ENCODE measurements at places on chromosomes 13 and 19. TPM values are rescaled to one million over a fixed set of nuclear protein-coding genes. Genes with fewer than 3 reads are reported as not detected.

- H3K4me1 ChIP-seq: peaks cover 6% of the 10 kb centered on the region
- no peak overlapping the region for H3K4me3 ChIP-seq
- no peak for DNase-seq
- no peak overlapping the region for H3K27ac ChIP-seq
Observed at GRCh38 chr19:45575216-45575615, 9.4 kb downstream of the OPA3 start.

GRCh38 chr13:48429036-48429435, 16.1 kb upstream of the LPAR6 start:
- H3K27ac ChIP-seq: no peak overlapping the region
- H3K4me1 ChIP-seq: peaks cover 8% of the 10 kb centered on the region
- no peaks in the 10 kb centered on the region for H3K27me3 ChIP-seq
- H3K36me3 ChIP-seq: no peaks in the 10 kb centered on the region
- no peak for DNase-seq
- H3K4me3 ChIP-seq: no peak overlapping the region

DNA sequence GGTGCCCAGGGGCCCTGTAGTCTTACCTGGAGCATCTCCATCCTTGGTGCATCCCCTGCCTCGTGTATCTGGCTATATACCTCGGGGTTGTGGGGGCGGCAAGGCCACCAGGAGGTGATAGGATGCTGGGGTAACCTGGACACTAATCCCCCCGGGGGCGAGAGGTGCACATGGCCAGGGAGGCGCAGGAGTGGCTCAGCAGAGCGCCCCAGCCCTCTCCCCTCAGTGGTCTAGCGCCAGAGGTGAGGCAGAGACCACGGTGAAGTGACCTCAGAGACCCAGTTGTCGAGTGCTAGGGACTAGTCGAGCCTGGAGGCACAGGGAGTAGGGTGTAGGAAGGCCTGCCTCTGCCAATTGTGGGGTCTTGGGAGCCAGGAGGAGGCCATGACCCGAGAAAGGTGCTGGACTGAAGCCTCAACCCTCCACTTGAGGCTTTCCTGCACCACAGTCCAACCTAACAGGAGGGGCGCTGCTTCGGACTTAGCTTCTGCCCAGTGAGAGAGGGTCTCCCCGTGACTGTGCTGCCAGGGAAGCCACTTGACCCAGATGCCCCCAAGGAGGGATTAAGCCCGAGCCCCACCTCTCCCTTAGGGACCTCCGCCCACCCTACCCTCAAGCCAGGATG, at the start of gene LHB:
LHB (minus strand) TSS at position 51 of the 625 bp plus-strand sequence; CDS start at position 41, 10 bp downstream.
- H3K4me3 ChIP-seq: peak within 1 kb of the TSS; percentile 25
- peaks cover 43% of the 10 kb centered on the region for H3K27me3 ChIP-seq
- peaks cover 23% of the 10 kb centered on the region for H3K4me1 ChIP-seq
- no peak within 1 kb of the TSS for H3K27ac ChIP-seq
- H3K36me3 ChIP-seq: peaks cover 38% of the 10 kb centered on the region

DNA sequence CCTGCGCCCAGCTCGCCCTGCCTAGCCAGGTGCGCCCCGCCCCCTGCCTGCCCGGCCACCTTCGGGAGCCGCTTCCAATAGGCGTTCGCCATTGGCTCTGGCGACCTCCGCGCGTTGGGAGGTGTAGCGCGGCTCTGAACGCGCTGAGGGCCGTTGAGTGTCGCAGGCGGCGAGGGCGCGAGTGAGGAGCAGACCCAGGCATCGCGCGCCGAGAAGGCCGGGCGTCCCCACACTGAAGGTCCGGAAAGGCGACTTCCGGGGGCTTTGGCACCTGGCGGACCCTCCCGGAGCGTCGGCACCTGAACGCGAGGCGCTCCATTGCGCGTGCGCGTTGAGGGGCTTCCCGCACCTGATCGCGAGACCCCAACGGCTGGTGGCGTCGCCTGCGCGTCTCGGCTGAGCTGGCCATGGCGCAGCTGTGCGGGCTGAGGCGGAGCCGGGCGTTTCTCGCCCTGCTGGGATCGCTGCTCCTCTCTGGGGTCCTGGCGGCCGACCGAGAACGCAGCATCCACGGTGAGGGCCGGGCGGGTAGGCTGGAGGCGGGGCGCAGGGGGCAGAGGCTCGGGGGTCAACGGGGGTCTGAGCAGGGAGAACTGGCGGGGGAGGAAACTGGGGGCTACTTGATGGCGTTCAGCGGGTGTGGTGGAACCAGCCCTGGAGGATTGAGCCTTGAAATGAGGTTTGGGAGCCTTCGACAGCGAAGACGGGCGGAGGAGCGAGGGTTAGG, at the start of gene SPINT2:
SPINT2 (plus strand) TSS at position 88 of the 727 bp plus-strand sequence; CDS start at position 408, 320 bp downstream.
- H3K36me3 ChIP-seq: no peaks in the 10 kb centered on the region
- peaks cover 14% of the 10 kb centered on the region for H3K4me1 ChIP-seq
- H3K27ac ChIP-seq: peak within 1 kb of the TSS; percentile 92
- no peaks in the 10 kb centered on the region for H3K27me3 ChIP-seq

DNA sequence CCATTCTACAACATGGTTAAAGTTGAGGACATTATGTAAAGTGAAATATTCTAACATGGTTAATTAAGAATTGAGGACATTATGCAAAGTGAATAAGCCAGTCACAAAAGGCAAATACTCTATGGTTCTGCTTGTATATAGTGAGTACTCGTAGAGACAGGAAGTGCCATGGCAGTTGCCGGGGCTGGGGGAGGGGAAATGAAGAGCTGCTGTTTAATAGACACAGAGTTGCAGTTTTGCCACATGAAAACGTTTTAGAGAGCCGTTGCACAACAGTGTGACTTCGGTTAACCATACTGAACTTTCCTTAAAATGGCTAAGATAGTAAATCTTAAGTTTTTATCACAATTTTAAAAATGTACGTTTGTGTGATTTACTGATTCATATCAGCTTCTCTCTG, 176.9 kb downstream of the SHISA2 start:
- no peak for DNase-seq
- H3K27ac ChIP-seq: no peak overlapping the region
- no peaks in the 10 kb centered on the region for H3K36me3 ChIP-seq
- no peak overlapping the region for H3K4me3 ChIP-seq
- no peaks in the 10 kb centered on the region for H3K4me1 ChIP-seq
- H3K27me3 ChIP-seq: no peaks in the 10 kb centered on the region

The CYP2F1 gene
- total RNA-seq: not detected

GRCh38 chr13:23175920-23176319, 4.9 kb upstream of the SGCG start:
- DNase-seq: no peak
- H3K4me3 ChIP-seq: no peak overlapping the region
- no peaks in the 10 kb centered on the region for H3K4me1 ChIP-seq
- H3K27me3 ChIP-seq: no peaks in the 10 kb centered on the region

The IGFL3 gene
- not detected for total RNA-seq

GRCh38 chr13:76271728-76272232, 614.4 kb downstream of the KCTD12 start:
- H3K36me3 ChIP-seq: no peaks in the 10 kb centered on the region
- no peak overlapping the region for H3K4me3 ChIP-seq
- no peaks in the 10 kb centered on the region for H3K27me3 ChIP-seq
- DNase-seq: no peak
- H3K4me1 ChIP-seq: no peaks in the 10 kb centered on the region

The PLPP2 gene
- 3.2 TPM for total RNA-seq

The RFPL4AL1 gene
- not detected for total RNA-seq

The RNF225 gene
- 3.2 TPM for total RNA-seq

GRCh38 chr13:80840316-80840976, 499.5 kb upstream of the SPRY2 start:
- H3K27ac ChIP-seq: no peak overlapping the region
- no peaks in the 10 kb centered on the region for H3K27me3 ChIP-seq

GRCh38 chr13:20395061-20395916, 130.4 kb downstream of the CRYL1 start:
- H3K27me3 ChIP-seq: no peaks in the 10 kb centered on the region
- H3K4me1 ChIP-seq: no peaks in the 10 kb centered on the region
- H3K4me3 ChIP-seq: no peak overlapping the region
- no peak overlapping the region for H3K27ac ChIP-seq
- H3K36me3 ChIP-seq: no peaks in the 10 kb centered on the region

DNA sequence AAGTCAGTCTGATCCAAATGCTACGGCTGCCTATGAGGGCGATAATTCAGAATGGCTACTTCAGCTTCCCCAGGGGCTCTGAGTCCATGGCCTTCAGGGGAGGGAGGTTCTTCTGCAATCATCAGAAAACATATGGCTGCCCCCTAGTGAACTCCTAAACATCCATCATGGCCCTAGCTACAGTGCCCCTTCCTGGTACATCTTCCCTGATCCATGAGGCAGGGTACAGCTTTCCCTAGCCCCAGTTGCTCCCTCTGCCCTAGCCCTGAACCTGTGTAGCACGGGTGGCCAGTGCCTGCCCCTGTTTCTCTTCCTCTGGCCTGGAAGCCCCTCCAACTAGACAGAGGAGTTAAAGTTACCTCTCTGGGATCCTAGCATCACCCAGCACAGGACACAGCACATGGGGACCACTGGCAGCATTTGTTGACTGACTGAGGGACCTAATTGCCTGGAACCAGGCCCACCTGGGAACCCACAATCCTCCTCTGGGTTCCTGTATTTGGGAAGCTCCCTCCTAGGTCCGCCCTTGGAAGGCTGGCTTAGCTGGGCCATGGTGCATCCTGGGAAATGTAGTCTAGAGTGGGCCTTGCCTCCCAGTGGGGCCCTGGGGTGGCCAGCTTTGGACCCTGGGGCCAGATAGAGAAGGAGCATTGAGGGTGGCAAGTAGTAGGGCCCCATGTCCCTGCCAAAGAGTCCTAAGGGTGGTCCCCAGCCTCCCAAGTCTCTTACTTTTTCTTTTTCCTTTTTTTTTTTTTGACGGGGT, 17.7 kb upstream of the SEMA6B start:
- H3K36me3 ChIP-seq: no peaks in the 10 kb centered on the region
- no peak for DNase-seq
- H3K4me3 ChIP-seq: no peak overlapping the region
- no peak overlapping the region for H3K27ac ChIP-seq
- peaks cover 20% of the 10 kb centered on the region for H3K27me3 ChIP-seq

DNA sequence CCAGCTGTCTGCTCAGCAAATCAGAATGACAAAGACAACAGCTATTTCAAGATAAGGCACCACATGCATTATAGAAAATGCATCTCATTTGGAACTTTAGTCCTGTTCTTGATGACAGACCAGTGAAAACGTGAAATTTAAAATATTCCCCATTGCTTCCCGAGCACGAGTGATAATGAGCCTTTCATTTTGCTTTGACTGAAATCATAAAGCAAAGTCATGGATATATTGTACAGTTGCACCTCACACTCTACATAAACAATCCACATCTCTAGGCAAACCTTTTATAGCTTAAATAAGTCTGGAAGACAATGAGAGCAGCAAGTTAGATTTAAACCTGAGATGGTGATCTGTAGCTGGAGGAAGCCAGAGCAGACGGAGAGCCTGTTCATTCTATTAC, 79.1 kb downstream of the FAM216B start:
- no peak overlapping the region for H3K4me3 ChIP-seq
- no peak for DNase-seq
- H3K27me3 ChIP-seq: no peaks in the 10 kb centered on the region
- H3K27ac ChIP-seq: no peak overlapping the region
- H3K4me1 ChIP-seq: no peaks in the 10 kb centered on the region

GRCh38 chr13:62625214-62625881, 1209.7 kb upstream of the PCDH20 start:
- no peaks in the 10 kb centered on the region for H3K27me3 ChIP-seq
- no peaks in the 10 kb centered on the region for H3K4me1 ChIP-seq
- H3K4me3 ChIP-seq: no peak overlapping the region
- H3K36me3 ChIP-seq: no peaks in the 10 kb centered on the region

The SGTA gene
- 39.6 TPM for total RNA-seq

- no peaks in the 10 kb centered on the region for H3K27me3 ChIP-seq
- peaks cover 9% of the 10 kb centered on the region for H3K36me3 ChIP-seq
- H3K4me1 ChIP-seq: peaks cover 57% of the 10 kb centered on the region
- no peak for DNase-seq
- peak overlapping the region; percentile 99 for H3K4me3 ChIP-seq
- peak overlapping the region; percentile 97 for H3K27ac ChIP-seq
Observed at GRCh38 chr19:1252221-1252820, 3.9 kb downstream of the MIDN start.

- no peak overlapping the region for H3K27ac ChIP-seq
- H3K27me3 ChIP-seq: no peaks in the 10 kb centered on the region
- DNase-seq: no peak
- H3K4me3 ChIP-seq: peak overlapping the region; percentile 82
Observed at GRCh38 chr13:113489171-113489548, 1.4 kb downstream of the DCUN1D2 start.

The ELSPBP1 gene
- not detected for total RNA-seq

- H3K4me1 ChIP-seq: no peaks in the 10 kb centered on the region
- H3K4me3 ChIP-seq: no peak overlapping the region
- H3K27ac ChIP-seq: no peak overlapping the region
- DNase-seq: no peak
- no peaks in the 10 kb centered on the region for H3K36me3 ChIP-seq
- no peaks in the 10 kb centered on the region for H3K27me3 ChIP-seq
Observed at GRCh38 chr13:109817591-109818535, 31.5 kb upstream of the IRS2 start.

- H3K36me3 ChIP-seq: no peaks in the 10 kb centered on the region
- DNase-seq: peak; percentile 75
- H3K27me3 ChIP-seq: peaks cover 39% of the 10 kb centered on the region
- H3K27ac ChIP-seq: peak overlapping the region; percentile 11
- no peaks in the 10 kb centered on the region for H3K4me1 ChIP-seq
- peak overlapping the region; percentile 12 for H3K4me3 ChIP-seq
Observed at GRCh38 chr19:46661735-46662592, 982 bp upstream of the DACT3 start.

The PGLYRP1 gene
- 0.38 TPM for total RNA-seq

The CEACAM20 gene
- total RNA-seq: not detected

GRCh38 chr13:57017357-57017756, 123.4 kb upstream of the PRR20A start:
- H3K4me1 ChIP-seq: no peaks in the 10 kb centered on the region
- H3K27ac ChIP-seq: no peak overlapping the region
- no peaks in the 10 kb centered on the region for H3K36me3 ChIP-seq

The GRIN3B gene
- total RNA-seq: not detected

The CEACAM4 gene
- 2.7 TPM for total RNA-seq

DNA sequence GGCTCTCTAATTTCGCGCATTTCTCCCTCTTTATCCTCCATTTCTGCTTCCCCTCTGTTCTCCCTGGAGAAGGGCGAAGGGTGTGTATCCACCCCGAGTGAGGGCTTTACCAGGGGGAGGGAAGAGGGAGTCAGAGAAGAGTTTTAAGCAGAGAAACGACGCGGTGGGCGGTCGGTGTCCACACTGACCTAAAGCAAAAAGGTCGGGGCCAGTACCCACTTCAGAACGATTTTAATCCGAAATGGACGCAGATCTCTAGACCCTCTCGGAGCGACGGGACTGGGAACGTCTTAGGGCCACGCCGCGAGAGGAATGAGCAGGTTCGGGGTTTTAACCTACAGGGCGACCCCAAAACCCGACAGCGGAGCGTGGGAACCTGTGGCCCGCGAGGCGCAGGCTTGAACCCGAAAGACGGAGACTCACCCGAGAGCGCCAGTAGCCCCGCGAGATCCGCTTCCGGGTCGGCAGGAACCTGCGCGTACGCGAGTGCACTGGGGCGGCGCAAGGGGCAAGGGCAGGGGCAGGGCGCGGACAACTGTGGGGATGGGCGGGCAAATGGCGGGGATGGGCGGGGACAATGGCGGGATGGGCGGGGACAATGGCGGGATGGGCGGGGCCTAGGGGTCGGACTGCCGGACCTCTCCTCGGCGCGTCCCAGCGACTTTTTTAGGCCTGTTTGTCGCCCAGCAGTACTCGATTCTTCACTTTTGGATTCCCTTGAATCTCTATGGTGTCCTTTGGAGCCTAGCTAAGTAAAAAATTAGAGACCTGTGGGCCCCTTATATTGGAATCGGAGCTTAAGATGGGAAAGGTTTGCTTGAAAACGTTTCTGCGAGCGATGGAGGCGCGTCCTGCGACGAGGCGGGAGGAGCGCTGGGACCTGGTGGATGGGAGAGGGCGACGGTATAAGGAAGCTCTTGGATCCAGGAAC, at the start of gene ZNF677:
ZNF677 (minus strand) TSS at position 463 of the 931 bp plus-strand sequence. CDS start 3,323 bp downstream, outside the sequence.
- H3K36me3 ChIP-seq: no peaks in the 10 kb centered on the region
- H3K4me1 ChIP-seq: peaks cover 9% of the 10 kb centered on the region
- H3K4me3 ChIP-seq: peak within 1 kb of the TSS; percentile 54
- peak; percentile 72 for DNase-seq
- no peaks in the 10 kb centered on the region for H3K27me3 ChIP-seq
- H3K27ac ChIP-seq: peak within 1 kb of the TSS; percentile 76

The IL12RB1 gene
- total RNA-seq: 3.1 TPM

Data from left lung (tissue), 14 donors.